ENCODE measurements at places on chromosomes 16 and 17.
A peak's percentile ranks its signal among the peaks of the same experiment; 100 is the strongest.

DNA sequence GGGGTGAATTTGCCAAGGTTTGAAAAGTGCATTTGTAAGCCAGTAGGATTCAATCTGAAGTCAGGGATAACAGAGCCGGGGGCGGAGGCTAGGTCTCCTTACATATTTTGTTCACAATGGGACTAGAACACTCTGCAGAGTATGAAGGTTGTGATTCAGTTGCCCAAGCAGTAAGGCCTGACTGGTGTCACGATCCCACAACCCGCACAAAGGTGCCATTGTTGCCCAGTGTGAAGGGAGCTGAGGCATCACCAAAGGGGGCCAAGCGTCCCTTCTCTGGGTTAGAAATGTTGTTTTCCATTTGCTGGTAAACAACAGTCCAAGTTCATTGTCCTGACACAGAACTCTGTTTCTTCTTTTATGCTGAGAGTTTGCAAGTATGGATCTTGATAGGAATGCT is 471.8 kb downstream of the MAF start:
- DNase-seq, result no peak

DNA sequence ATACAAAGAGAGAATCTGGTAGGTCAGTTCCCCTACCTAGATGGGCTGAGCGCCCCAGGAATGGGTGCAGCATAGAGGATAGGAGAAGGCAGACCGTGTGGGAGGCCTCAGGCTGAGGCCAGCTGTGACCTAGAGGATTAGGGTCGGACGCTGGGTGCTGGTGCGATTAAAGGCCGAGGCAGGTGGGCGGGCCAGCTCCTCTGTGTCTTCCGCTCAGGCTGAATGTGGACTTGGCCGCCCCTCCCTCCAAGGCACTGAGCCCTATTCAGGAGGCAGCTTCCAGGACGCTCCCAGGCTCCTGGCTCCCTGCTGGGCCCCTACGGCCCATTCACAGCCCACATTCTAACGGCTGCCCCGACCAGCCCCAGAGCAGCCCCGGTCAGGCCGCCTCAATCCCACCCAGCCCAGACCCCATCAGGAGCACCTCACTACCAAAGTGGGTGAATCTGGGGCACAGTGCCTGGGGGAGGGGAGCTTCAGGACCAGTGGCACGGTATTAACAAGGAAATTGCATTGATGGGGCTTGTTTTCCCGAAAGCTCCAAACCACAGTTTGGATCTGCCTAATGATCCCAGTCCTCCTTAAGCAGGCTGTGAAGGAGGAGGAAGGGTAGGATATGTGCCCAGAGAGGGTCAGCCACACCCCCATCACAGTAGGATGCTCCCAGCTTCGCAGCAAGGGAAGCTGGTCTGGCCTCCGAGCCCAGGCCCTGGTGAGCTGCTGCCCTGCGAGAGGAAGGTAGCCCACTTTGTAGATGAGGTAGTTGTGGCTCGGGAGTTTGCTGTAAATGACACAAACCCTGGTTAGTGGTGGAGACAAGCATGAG is 14.5 kb downstream of the RHBDL3 start:
- DNase-seq, result no peak

GRCh38 chr17:43043307-43043706 is 18.3 kb downstream of the RND2 start:
- no peak for DNase-seq

- peak; percentile 64 for DNase-seq
These were observed 301.9 kb downstream of the SOX9 start for GRCh38 chr17:72422505-72423285.

DNA sequence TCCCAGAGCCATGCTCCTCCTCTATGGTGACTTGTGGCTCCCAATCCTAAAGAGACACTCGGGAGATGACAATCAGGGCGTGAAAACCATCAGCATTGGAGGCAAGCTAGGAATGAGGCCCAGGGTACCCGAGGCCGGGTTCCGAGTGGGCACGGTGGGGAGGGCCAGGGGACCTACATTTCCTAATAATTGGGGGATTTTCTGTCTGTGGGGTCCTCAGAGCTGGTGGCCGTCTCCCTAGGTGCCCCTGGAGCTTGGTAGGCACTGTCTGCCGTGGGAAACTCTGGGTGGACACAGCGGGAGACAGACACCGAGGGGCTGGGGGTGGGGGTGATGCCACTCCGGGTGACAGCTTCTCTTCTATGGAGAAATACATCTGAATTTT is 312.5 kb upstream of the TNRC6C start:
- DNase-seq, result no peak

- DNase-seq, result no peak
These were observed 31.9 kb upstream of the HEATR6 start for GRCh38 chr17:60110586-60110985.

GRCh38 chr16:82993926-82994325 is 367.2 kb downstream of the CDH13 start:
- DNase-seq, result no peak

- no peak for DNase-seq
These were observed 27.3 kb downstream of the HLF start for GRCh38 chr17:55292094-55292493.

GRCh38 chr17:2634361-2634960 is 41.0 kb downstream of the PAFAH1B1 start:
- DNase-seq, result no peak

GRCh38 chr16:56858374-56858773 is 6.6 kb upstream of the SLC12A3 start:
- DNase-seq, result no peak

DNA sequence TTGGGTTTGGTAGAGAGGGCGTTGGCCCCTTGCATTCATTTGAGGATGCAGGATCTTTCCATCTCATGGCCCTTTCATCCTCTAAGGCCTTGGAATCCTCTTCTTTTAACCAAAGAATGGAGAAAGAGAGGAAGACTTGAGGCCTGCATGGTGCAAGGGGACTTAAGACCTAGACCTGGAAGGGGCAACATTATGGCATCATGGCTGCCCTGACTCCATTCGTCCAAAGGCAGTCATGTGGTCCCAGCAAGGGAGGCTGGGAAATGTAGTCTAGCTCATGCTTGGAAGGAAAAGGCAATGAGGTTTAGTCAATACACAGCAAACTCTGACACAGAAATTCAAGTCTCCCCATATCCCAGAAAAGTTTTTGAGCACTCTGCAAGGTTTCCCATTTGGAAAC is 30.7 kb upstream of the CDRT4 start:
- DNase-seq, result no peak

GRCh38 chr17:7084088-7084487 is 4.0 kb upstream of the CLEC10A start:
- DNase-seq, result no peak

GRCh38 chr16:50123417-50123816 is 29.7 kb upstream of the TENT4B start:
- DNase-seq, result no peak

GRCh38 chr16:12682432-12683165 is 121.1 kb downstream of the CPPED1 start:
- no peak for DNase-seq

DNA sequence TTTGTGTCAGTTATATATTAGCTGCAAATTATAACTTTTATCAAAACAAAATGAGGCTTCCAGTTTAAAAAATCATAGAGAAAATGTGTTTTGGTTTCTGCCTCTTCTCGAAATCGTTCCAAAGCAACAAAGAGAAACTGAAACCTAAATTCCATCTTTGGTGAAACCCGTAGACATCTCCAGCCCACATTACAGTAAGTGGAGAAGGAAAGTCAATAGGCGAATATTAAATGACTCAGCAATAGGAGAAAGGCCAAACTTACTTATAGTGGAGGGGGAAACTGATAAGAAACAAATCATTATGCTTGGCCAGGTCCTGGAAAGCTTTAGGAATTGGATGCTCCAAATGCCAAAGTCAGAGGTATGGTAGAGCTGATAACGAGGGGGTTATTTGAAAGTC is 103.0 kb upstream of the SHISA6 start:
- no peak for DNase-seq

- DNase-seq, result no peak
These were observed 10.3 kb upstream of the NFAT5 start for GRCh38 chr16:69555437-69555836.

DNA sequence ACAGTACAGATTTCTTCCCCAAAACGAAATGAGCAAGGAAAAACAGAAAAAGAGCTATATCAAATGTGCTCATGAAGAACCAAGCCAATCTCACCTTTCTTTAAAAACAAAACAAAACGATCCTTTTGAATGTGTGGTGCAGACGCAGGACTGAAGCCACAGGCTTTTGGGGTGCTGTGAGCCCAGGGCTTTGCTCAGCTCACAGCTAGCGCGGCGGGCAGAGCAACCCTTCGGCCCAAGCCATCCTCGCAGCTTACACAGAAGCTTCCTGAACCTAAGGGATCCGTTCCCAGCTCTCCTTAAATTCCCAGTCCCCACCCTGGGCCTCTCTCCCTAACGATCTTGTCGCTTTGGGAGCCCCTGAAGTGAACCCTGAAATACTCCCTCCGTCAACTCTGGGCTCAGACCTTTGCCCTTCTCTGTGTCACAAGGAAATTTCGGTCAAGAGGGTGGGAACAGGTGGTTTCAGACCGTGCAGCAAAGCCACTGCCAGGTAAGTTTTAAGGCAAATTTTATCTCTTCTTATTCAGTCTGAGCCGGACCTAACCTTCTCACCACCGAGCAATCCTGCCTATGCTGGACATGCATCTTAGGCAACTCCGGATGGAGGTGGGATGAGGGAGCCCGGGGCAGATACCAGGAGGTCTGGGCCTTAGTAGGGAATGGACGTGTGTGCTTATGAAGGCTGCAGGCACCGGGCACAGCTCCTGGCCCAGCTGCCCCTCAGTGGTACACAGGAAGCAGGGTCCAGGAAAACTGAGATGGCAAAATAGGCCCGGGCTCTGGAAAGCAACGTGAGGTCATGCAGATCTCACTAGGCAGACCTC is 52.0 kb downstream of the COTL1 start:
- DNase-seq, result no peak

DNA sequence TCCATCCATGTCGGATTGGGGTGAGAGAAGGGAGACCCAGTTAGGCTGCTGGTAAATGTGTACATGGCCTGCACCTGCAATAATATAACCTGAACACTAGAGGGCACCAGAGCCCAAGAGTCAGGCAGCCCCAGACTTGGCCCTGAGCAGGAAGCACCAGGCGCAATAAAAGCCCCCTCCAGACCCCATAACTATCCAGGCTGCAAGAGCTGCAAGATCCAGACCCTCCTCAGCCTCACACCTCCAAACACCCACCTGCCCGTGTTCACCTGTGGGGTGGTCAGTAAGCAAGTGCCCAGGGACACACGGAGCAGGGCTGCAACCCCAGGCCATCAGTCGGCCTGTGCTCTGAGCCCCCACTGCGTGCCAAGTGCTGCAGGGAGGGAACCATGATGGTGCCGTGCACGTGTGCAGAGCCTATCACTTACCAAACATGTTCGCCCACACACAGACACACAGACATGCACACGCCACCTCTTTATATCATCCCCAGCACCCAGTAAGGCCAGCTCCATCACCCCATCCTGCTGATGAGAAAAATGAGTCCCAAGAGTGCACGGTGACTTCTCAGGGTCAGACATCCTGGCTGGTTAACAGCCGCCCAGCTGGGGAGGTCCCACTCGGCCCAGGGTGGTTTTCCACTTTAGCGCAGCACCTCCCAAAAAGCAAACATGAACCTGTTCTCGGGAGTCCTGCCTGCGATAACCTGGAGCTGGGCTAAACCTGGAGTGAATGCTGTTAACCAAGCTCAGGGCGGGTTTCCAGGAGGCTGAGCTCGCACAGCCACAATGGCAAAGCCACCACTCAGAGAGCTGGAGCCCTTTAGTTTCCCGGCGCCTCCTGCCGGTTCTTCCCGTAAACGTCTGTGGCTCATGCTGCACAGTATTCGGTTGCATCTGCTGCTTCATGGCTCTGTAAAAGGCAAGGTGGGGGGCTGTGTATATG is 439.8 kb downstream of the SOX9 start:
- DNase-seq, result peak; percentile 80

GRCh38 chr17:31574458-31574857 is 183.0 kb downstream of the RAB11FIP4 start:
- DNase-seq, result no peak

DNA sequence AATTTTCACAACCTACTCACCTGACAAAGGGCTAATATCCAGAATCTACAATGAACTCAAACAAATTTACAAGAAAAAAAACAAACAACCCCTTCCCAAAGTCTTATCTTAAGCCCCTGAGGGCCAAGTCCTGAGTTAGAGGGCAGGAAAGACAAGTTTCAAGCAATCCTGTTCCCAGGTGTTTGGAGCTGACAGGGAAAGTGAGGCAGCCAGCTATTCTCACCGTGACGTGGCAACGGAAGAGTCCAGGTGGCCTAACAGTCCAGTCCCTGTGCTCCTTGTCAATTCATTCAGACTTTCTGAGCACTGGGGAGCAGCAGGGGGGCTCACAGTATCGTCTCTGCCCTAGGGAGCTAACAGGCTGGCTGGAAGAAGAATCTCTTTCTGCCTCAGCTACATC is 89.7 kb upstream of the RCVRN start:
- no peak for DNase-seq

GRCh38 chr17:78716814-78717393 is 65.2 kb downstream of the CYTH1 start:
- DNase-seq, result no peak

GRCh38 chr16:29148867-29149272 is 164.0 kb downstream of the LAT start:
- DNase-seq, result no peak

- DNase-seq, result no peak
These were observed 71.3 kb upstream of the CIBAR2 start for GRCh38 chr16:85183564-85183963.

DNA sequence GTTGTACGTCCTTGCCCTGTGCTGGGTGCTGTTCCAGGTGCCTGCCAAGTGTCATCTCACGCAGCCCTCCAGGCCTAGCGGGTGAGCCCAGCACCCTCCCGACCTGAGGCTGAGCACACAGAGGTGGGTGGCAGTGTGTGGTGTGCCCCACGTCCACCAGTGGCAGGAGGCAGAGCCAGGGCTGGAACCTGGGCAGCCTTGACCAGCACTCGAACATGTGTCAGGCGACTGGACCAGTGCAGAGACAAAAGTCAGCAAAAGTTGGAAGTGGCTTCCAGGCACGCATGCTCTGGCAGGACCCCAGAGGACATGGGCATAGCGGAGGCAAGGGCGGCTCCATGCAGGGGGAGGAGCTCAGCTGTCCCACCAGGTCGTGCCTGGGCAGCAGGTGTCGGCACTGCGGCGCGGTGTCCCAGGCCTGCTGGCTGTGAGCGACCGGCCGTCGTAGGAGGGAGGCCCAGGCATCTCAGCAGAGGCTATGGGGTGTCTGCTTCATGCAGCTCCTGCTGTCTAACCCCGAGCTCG is 35.8 kb downstream of the COX4I1 start:
- DNase-seq, result no peak

GRCh38 chr16:78045865-78046581 is 23.7 kb downstream of the CLEC3A start:
- peak; percentile 54 for DNase-seq

- no peak for DNase-seq
These were observed 372.7 kb upstream of the ZFHX3 start for GRCh38 chr16:73420676-73421075.

Data from GM20000 (cell line).